HFFc6 (cell line): ENCODE measurements at places on chromosomes 6 and 20.

- no peak for DNase-seq
Measured at GRCh38 chr20:57256908-57257307, 9.5 kb downstream of the BMP7 start.

DNA sequence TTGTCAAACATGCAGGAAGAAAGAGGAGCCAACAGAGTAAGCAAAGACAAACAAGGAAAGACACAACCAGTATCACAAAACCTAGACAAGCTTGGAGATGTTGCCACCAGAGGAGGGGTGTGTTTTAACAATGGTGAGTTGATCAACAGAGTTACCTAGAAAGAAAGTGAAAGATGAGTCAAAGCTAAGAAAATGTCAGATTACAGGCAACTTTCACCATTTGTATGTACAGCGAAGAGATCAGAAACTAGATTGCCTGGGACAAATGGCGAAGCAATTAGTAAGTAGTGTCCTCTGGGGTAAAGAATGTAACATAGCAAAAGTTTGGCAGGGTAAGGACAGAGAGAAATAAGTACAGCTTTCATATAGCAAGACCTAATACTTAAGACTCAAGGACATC, 51.6 kb upstream of the POU3F2 start:
- DNase-seq, result no peak

GRCh38 chr6:94027374-94027773, 608.0 kb upstream of the EPHA7 start:
- DNase-seq, result no peak

- no peak for DNase-seq
Measured at GRCh38 chr6:166512567-166512966, 73.9 kb downstream of the RAMACL start.

GRCh38 chr20:22630701-22631100, 46.3 kb upstream of the FOXA2 start:
- no peak for DNase-seq

DNA sequence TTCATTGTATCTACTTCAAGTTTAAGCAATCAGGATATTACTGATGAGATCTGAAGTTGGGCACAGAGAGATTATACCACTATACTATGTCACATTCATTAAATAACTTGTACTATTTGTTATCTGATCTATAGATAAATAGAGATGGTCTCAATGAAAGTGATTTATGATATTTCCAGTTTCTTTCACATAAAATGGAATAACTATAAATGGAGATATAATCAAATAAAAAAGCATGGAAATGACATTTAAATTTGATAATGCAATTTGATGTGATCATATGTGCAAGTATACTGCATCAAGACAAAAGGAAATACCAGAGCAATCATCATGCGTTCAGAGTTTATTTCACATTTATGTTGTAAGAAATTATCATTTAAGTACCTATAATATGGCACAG, 368.9 kb downstream of the PKHD1 start:
- no peak for DNase-seq

- DNase-seq, result no peak
Measured at GRCh38 chr6:93896081-93896480, 476.7 kb upstream of the EPHA7 start.

- DNase-seq, result peak; percentile 56
Measured at GRCh38 chr6:16625291-16626265, 135.7 kb downstream of the ATXN1 start.

DNA sequence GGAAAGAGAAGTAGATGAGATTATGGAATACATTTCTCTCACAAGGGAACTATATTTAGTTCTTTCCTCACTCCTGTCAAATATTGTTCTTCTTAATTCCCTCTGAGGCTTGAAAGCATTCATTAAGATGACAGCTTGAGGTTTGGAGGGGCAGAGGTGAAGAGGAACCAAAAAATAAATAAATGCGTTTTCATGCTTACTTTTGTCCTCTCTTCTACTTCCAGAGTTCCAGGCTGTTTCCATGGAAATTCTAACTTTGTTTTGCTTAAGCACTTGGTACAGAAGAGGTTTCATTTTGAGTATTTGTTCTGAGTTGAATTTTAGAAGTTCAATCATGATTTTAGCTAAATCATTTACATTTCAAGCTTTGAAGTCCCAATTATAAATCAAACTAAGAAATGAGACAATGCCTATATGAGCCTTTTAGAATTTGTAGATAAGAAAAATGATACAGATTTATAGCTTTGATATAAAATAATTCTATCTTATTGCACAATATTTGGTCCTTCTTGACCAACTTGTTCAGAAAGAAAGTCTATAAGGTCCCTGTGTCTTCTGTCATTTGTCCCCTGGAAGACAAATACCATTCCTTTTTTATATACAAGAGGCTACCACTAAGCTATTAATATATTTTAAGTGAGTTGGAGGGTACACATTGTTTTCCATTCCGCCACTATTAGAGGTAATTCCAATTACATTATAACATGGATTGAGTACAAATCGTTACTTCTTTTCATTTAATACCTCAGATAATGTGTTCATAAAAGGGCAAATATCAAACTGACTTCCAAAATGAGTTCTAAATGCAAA, 16.3 kb downstream of the RBM24 start:
- no peak for DNase-seq

- DNase-seq, result no peak
Measured at GRCh38 chr6:18447552-18447951, 60.4 kb downstream of the RNF144B start.

DNA sequence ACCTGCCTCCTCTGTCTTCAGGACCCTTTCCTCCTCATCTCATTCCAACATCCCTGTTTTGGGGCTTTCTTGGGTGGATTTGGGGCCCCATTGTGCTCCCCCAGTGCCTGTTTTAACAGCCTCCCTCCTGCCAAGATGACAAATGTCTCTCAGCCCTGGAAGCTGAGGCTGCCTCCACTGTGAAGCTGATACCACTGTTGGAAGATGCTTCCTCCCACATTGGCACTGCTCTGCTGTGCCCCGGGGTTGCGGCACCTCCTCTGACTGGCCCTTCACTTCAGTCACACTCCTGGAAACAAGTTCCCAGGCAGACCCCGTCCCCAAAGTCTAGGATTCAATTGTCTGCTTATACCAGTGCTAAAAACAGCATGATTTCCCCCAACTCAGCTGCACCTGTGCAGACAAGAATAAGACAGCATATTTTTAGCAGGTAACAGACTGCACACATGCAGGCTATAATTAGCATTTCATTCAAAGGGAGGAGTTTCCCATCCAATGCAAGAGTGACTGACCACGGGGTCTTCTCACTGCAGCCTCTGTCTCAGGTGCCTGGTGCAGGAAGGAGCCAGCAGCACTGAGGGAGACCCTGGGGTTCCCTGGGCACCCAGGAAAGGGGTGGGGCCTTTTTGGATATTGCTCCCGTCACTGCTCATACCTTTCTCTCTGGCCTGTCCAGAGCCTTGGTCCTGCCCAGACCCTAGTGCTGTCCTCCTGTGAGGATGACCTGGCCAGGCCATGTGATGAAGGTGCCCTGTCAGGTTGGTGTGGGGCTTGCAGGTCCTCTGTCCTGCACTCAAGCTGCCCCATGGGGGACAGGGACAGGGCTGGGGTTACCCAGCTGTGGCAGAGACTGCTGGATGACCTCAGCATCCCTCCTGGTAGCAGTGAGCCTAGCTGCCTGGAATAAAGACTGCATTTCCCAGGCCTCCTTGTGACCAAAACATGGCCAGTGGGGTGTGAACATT, 31.5 kb upstream of the SULF2 start:
- no peak for DNase-seq

GRCh38 chr20:19888269-19888671, 128.9 kb upstream of the NAA20 start:
- DNase-seq, result no peak

DNA sequence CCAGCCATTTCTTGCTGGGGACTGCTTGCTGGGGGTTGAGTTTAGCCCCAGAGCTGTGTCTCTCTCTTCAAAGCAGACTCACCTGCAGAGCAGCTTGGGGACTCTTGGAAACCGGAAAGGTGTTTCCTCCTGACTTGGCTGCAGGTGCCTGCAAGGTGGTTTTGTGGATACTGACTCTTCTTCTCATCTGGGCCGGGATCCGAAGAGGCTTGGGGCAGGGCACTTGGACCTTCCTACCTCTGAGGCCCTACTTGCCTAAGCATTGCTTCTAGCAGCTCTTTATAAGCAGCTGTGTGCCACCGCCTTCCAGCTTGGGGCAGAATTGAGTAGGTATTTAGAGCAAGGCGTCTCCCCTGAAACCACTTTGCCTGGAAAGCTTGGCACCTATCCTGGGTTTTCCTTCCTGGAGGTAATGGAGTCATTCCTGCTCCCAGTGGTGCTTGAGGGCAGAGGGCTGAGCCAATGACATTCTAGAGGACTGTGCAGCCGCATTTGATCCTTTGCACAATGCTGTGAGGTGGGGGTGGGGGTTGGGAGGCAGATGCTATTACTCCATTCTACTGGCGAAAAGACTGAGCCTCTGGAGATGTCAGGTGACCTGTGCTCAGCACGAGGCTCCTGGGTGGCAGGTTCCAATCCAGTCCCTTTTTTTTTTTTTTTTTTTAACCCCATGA, 3.4 kb upstream of the CTSZ start:
- DNase-seq, result no peak

GRCh38 chr6:14240411-14241166, 123.0 kb downstream of the CD83 start:
- DNase-seq, result no peak

GRCh38 chr6:152130441-152130840, 323.0 kb downstream of the ESR1 start:
- no peak for DNase-seq

- DNase-seq, result no peak
Measured at GRCh38 chr6:85115876-85116275, 334.0 kb upstream of the NT5E start.

DNA sequence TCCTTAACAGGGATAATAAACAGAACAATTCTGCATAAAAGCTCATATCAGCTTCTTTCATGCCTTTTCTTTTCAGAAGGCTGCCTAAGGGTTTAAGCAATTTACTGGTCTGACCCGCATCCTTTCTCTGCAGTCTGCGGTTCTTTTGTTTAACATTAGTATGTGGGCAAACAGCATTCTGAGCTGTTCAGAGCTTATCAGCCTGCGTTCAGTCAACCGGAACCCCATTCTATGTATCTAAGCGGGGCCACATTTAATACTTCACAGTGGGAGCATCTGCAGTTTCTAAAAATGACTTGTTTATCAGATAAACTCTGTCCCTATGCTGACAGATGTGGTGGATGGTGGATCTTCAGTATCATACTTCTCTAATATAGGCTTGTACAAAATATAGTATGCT, 758.9 kb upstream of the MMS22L start:
- no peak for DNase-seq

GRCh38 chr20:32585011-32585585, at the start of gene NOL4L:
NOL4L (minus strand) TSS chr20:32585333; CDS start chr20:32584890, 443 bp downstream.
- DNase-seq, result no peak
